ENCODE measurements at places on chromosomes 1 and 21.

GRCh38 chr1:204321665-204322064 lies 38.1 kb downstream of the PLEKHA6 start:
- DNase-seq = no peak

DNA sequence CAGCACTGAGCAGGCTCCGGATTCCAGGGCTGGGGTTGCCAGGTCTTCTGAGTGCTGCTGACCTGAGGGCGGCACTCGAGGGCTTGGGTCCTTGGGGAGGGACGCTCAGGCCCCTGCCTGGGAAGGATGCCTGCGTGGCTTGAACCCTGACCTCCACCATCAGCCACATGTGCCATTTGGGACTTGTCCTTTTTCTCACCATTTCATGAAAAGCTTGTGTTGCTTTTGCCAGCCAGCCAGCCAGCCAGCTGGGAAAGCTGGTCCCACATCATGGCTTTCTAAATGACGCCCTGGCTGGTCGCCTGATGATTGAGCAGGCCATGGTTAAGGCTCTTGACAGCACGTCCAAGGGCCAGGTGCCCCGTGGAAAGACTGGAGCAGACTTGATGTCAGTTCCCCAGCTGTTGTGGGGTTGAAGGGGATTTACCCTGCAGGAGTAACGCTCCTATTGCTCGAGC lies 168.7 kb downstream of the CAMTA1 start:
- no peak for DNase-seq

- DNase-seq = no peak
These were observed 139.6 kb downstream of the BRINP2 start for GRCh38 chr1:177310326-177310725.

- no peak for DNase-seq
These were observed 1.6 kb upstream of the KDF1 start for GRCh38 chr1:26961826-26962225.

GRCh38 chr1:28144203-28145135 lies 32.0 kb downstream of the PTAFR start:
- no peak for DNase-seq

DNA sequence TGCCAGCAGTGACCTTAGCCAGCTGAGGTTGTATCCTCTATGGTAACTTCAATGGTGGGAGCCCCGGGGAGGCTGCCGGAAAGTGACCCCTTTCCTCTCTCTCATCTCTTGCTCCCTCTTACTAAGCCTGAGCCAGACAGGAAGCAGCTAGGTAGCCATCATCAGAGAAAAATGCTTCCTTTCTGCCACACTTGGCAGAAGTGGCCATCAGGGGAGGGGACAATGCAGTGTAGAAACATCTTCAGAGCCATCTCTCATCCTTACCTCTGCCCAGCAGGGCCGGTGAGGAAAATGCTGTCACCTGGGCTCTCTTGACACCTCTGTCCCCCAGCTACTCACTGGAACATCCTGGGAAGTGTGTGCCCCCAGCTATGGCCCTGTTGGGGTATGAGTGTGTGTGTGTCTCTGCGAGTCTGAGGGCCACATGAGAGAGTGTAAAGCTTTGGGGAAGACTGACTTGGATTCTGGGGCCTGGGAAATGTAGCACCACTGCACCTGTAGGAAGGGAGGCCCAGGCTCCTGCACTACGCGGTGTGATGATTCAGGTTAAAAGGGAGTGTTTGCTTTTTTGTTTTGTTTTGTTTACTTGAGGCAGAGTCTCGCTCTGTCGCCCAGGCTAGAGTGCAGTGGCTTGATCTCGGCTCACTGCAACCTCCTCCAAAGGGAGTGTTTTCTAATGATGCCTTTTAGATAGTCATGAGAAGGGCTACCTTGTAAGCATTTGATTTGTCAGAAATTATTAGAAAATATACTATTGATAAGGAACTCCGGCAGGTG lies 48.7 kb upstream of the CNTN2 start:
- DNase-seq = no peak

DNA sequence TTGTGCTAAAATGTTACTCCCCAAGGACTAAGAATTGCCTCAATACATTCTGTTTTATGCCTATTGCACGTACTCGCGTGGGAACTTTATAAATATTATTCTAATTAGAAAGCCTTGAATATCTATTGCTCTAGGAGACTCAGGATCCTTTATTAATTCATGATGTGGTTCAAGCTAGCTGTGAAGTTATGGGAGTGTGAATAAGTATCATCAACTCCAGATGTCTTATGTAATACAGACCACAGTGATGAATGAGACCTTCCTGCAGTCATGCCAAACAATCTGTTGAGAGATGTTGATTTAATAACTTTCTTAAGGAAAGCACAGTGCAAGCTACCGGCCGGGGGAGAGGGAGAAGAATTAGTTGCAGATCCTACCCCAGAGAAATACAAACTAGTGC lies 519.2 kb upstream of the ZP4 start:
- DNase-seq = no peak

DNA sequence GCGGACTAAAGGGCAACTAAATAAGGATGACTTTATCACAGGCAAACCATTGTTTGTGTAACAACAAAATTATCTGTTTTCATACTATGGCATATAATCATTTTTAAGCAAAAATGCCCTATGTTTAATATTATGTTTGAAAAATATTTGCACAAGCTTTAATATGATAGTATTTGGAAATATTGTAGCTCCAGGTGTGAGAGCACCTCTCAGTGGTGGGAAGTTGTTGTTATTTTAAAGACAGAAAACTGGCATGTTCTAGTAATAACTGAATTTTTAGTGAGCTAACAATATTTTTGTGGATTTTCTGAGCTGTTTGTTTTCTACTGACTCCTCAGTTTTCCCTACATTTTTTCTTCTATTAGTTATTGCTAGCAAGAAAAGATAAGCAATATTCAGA lies 578.8 kb downstream of the KCNT2 start:
- no peak for DNase-seq

- DNase-seq = no peak
These were observed 40.1 kb upstream of the KLHDC7A start for GRCh38 chr1:18440385-18441226.

DNA sequence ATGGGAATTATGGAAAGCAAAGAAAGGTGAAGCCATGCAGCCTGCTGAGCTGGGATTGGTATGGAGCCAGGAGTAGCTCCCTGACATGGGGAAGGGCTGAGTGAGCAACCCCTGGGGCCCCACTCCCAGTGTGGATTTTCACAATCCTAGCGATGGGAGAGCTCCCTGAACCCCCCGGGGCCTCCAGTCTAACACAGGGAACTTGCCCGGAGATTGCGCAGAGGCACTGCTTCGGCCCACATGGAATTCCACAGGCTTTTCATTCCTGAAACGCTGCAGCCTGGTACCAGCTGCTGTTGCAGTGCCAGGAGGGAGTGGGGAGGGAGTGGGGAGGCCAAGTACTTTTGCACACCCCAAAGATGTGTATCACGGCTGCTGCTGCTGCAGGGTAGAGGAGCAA lies 110.4 kb upstream of the C21orf91 start:
- DNase-seq = no peak

- no peak for DNase-seq
These were observed 27.0 kb upstream of the NPL start for GRCh38 chr1:182762536-182762935.

GRCh38 chr1:21270086-21270689 lies 20.1 kb downstream of the ECE1 start:
- peak; percentile 72 for DNase-seq

- peak; percentile 75 for DNase-seq
These were observed 41.4 kb upstream of the LRRC8B start for GRCh38 chr1:89483010-89483756.

DNA sequence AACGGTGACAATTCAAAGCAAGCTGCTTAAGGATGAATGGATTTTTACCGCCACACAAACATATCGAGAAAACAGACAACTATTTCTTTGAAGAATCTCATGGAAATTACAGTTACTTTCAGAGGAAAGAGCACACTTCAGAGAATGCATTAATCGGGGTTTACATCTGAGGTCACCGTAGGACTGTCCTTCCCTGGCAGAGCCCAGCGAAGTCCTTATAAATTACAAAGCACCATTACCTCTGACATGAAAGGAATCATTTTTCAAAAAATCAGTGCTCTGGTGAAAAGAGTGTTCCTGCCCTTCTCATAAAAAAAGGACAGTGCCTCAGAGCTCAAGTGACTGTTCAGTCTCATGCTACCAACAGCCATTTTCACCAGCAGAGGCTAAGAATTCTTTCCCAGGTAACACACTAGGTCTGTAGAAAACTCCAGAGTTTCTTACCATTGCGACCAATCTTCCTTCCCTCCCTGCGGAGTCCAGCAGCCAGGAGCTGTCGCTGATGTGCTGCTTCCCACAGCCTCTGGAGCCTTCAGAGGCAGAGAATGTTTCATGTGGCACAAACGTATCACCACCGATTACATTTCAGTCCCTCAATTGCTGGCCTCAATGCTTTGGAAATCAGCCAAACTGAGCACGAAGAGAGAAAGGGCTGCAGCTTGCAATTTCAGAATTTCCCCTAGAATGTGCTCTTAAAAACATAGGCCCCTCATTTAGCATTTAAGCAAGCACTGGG lies 75.4 kb downstream of the PLD5 start:
- no peak for DNase-seq

DNA sequence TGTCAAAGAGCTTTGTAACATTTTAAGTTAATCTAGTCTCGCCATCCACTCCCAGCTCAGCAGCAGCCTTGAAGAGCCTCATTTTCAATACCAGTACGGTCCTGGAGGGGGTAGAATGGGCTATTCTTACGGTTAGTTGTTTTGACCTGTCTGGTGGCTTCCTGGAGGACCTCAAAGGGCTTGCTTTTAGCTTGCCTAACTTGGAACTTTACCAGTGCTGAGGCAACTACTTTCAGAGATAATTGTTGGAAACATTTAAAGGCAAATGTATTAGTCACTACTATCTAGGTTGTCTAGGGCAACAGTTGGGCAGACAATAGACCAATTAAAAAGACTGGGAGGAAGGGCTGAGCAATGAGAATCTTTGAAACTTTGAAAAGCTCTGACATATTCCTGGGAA lies 56.0 kb downstream of the TTLL7 start:
- DNase-seq = no peak

DNA sequence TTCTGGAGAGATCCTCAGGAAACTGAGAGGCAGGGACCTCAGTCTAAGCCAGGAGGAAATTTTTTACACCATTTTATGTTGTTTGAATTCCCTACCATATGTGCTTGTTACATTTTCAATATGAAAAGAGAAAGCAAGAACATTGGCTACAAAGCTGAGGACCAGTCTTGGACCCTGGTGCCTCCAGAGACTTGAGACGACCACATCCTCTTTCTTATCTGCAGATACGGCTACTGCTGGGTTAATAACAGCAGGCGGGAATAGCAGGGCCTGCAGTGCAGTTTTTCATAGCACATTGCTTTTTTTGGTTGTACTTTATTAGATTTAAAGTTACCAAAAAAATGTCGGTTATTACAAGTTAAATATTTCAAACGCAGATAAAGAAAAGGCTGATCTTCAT lies 3.9 kb downstream of the KDM4A start:
- no peak for DNase-seq

- DNase-seq = no peak
These were observed 25.7 kb downstream of the WNT4 start for GRCh38 chr1:22117238-22117637.

- DNase-seq = no peak
These were observed 91.2 kb upstream of the KAZN start for GRCh38 chr1:14507262-14507661.

GRCh38 chr1:19980314-19980713 lies 896 bp upstream of the PLA2G2A start:
- DNase-seq = no peak

DNA sequence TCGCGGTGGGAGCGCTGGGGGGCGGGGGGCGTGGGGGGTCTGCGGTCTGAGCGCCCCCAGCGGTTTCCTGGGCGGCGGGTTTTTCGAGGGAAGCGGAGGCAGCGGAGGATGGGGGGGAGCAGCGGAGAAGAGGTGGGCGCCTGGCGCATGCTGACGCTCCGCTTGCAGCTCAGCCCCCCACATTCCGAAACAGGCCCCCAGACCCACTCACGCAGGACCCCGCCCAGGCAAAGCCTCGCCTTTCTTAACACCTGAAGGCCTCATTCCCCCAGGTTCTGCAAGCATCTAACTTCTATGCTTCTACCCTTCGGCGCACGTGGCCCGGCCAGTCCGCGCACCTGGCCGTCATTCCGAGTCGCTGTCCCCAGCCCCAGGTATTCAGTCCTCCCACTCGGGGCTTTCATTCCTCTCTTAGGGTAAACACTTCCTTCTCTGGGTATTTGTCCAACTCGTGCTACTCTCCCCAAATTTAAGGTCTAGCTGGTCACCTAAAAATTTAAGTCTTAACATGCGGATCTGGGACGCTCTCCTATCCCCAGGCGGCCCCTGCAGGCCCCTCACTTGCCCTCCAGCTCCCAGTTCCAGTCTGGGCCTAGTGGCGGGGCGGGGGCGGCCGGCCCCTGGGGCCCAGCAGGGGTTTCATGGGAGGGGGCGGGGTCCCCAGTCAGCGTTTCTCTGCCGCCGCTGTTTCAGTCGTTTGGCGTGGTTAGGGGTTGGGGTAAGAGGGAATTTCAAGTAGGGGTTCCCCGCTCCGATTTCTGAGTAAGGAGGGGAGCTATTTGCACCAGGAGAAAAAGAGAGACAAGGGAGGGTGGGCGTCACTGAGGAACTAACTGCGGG lies 2.8 kb upstream of the ZBTB7B start:
- peak; percentile 67 for DNase-seq

GRCh38 chr1:50348449-50349241 lies 74.6 kb downstream of the DMRTA2 start:
- DNase-seq = peak; percentile 15

GRCh38 chr1:162381383-162381782 lies at the start of gene C1orf226:
Gene C1orf226, plus strand, starts transcription at chr1:162381728. Its CDS starts 174 bp downstream, at chr1:162381902.
- no peak for DNase-seq

DNA sequence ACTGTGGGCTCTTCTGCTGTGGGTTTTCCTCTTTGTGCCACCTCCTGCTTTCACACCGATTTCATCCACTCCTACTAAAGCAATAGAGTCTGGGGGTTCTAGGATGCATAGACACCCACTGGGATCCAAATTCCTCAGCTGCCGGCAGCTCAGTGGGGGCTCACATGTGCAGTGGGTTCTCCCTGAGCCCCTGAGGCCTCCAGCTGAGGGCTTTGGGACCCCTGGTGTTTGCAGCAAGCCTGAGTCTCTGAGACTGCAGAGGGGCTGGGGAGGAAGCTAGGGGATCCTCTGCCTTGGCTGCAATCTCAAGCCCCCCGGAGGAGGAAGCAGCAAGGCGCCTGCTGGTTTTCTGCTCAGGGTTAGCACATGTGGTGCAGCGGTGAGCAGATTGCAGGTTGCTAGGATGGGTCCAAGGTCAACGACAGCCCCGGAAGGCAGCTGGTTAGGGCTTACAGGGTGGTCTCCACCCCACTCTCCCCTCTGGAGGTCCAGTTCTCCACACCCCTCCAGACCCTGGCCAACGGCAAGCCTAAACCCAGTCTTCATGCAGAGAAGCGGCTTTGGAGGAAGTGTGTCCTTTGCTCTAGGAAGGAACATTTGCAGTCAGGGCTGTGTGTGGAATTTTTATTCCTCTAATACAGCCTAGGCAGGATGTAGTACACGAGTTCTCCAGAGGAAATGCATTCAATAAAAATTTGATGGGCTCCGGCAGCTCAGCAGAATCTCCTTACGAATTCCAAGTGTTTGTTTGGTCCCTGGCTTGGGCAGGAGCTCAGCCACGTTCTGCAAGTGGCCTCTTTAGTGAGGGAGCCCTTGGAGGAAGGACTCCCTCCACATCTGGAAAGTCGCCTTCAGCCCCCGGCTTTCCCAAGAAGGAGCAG lies 269.1 kb upstream of the VAMP3 start:
- no peak for DNase-seq

GRCh38 chr1:5312862-5313261 lies 658.5 kb downstream of the AJAP1 start:
- DNase-seq = no peak

All from activated CD4-positive, alpha-beta T cell treated with anti-CD3 and anti-CD28 coated beads for 24 hours (primary cell).